ENCODE measurements at places on chromosomes 1 and 21. TPM values are rescaled to one million over a fixed set of nuclear protein-coding genes. Genes with fewer than 3 reads are reported as not detected.

GRCh38 chr1:25232866-25233784, 823 bp upstream of the SYF2 start:
- peak overlapping the region; percentile 99 for H3K4me3 ChIP-seq
- H3K36me3 ChIP-seq, result peaks cover 29% of the 10 kb centered on the region
- no peak for DNase-seq
- H3K27ac ChIP-seq, result peak overlapping the region; percentile 83

- H3K4me1 ChIP-seq, result no peaks in the 10 kb centered on the region
- H3K4me3 ChIP-seq, result no peak overlapping the region
- no peaks in the 10 kb centered on the region for H3K27me3 ChIP-seq
- H3K36me3 ChIP-seq, result peaks cover 8% of the 10 kb centered on the region
- peak overlapping the region; percentile 56 for H3K27ac ChIP-seq
These were observed 242.3 kb downstream of the SDCCAG8 start for GRCh38 chr1:243497939-243498681.

DNA sequence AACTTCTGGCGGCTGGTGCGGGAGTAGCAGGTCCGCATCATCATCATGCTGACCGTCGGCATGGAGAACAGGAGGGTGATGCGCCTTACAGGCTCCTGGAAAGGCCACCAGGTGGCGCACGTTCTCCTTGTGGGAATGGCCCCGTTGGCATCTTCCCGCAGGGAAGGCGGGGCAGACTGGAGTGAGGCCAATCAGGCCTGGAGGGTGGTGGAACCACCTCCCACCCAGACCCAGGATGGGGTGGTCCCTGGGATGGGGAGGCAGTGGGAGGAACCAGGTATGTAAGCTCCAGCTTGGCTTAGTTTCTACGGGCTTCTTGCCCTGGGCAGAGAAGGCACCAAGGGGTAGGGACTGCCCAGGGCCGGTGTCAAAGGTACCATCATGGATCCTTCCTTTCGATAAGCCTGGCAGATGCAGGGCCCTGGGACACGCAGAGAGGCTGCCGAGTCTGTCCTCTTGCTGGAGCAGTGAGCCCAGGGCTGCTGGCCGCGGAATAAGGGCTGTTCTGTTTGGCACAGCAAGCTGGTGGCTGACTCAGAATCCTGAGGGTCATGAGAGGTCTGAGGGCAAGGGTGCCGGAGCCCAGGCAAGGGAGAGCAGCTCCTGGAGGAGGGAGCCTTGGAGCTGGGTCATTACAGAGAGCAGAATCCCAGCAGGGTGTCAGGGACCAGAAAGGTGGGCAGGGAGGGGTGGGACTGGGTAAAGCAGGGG, 8.7 kb upstream of the LGR6 start:
- H3K4me3 ChIP-seq, result no peak overlapping the region
- DNase-seq, result peak; percentile 73
- no peak overlapping the region for H3K27ac ChIP-seq
- peaks cover 21% of the 10 kb centered on the region for H3K27me3 ChIP-seq
- H3K4me1 ChIP-seq, result no peaks in the 10 kb centered on the region

DNA sequence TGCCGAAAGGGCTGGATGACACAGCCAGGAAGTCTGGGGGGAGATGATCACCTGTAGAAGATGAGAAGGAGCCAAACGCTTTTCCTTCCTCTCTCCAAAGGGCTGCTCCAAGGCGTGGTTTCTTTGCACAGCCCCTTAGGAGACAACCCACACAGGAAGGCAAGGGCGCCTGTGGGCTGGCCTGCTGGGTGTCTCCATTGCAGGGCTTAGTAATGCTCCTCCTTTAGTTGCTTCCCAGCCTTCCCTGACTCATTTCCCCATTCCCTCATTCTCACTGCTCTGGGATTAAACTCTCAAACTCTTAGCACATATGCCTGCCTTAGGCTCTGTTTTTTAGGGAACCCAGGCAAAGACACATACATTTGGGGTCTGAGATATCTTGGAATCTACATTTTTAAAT, 1.7 kb upstream of the CLCA1 start:
- H3K27me3 ChIP-seq, result no peaks in the 10 kb centered on the region
- H3K4me3 ChIP-seq, result no peak overlapping the region
- no peaks in the 10 kb centered on the region for H3K4me1 ChIP-seq
- no peak for DNase-seq
- H3K36me3 ChIP-seq, result no peaks in the 10 kb centered on the region

NCF2 gene
- 11.9 TPM for total RNA-seq

- no peak for DNase-seq
- H3K4me3 ChIP-seq, result no peak overlapping the region
- H3K4me1 ChIP-seq, result peaks cover 4% of the 10 kb centered on the region
- H3K36me3 ChIP-seq, result no peaks in the 10 kb centered on the region
These were observed 187.5 kb downstream of the TPR start for GRCh38 chr1:186187601-186188000.

DNA sequence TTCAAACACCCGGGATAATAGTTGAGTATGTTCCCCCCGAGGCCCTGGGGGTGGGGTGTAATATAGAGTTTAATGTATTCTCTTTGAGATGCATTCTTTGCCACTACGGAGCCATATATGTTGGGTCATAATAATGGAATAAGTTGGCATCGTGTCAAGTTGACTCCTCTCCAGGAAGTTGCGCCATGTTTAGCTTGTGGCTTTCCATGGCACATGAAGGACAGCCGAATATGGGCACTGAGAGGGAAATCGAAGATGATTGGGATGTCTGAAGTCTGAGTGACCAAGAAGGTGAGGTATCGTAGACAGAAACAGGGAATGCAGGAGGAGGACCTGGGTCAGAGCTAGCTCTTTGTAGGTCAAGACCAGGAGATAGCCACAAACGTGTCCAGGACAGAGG, 92.6 kb downstream of the PAX7 start:
- no peak overlapping the region for H3K4me3 ChIP-seq
- no peak overlapping the region for H3K27ac ChIP-seq
- H3K36me3 ChIP-seq, result no peaks in the 10 kb centered on the region
- H3K4me1 ChIP-seq, result no peaks in the 10 kb centered on the region

DNA sequence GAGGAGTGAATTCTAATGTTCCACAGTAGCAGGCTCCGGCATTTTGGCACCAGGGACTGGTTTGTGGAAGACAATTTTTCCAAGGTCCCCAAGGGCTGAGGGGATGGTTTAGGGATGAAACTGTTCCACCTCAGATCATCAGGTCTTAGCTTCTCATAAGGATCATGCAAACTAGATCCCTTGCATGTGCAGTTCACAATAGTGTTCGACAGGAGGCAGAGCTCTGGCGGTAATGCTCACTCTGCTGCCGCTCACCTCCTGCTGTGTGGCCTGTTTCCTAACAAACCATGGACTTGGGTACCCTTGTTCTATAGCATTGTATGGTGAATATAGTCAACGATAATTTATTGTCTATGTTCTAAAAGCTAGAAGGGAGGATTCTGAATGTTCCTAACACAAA, 16.6 kb downstream of the CRNN start:
- DNase-seq, result no peak
- no peaks in the 10 kb centered on the region for H3K4me1 ChIP-seq
- no peak overlapping the region for H3K27ac ChIP-seq
- H3K4me3 ChIP-seq, result no peak overlapping the region
- no peaks in the 10 kb centered on the region for H3K36me3 ChIP-seq

DNA sequence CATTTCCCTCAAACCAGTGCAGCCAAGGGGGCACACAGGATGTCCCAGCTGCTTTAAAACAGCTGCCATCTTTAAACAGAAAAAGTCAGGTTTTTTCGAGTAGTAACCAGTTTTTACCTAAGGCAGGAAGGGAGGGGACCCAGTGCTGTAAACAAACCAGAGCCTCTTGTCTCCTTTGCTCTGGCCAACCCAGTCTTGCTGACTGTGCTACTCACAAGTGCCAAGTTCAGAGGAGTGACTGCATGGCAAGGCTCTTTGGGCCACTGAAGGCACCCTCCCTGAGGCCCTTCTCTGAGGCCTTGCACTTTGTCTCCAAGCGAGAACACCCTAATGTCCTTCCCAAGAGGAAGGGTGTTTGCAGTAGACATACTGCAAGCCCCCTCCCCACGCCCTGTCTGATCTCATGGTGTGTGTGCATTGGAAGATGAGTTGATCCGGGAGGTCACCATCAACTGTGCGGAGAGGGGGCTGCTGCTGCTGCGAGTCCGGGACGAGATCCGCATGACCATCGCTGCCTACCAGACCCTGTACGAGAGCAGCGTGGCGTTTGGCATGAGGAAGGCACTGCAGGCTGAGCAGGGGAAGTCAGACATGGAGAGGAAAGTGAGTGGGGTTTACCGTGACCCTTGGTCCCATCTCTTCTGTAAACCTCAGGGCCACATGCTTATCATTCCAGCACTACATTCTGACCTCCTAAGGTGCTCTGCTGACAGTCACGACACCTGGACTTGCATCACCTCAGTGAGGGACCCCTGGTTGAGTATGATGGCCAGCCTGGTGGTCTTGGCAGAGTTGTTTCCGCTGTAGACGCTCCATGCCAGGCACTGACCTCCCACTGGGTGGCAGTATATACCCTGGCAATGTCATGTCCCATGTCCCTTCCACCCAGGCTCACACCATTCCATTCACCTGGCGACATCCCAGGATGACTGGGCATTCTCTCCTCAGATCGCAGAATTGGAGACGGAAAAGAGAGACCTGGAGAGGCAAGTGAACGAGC, 4.7 kb downstream of the DNALI1 start:
- H3K4me3 ChIP-seq, result no peak overlapping the region
- H3K27ac ChIP-seq, result no peak overlapping the region
- no peak for DNase-seq
- H3K4me1 ChIP-seq, result no peaks in the 10 kb centered on the region

RIIAD1 gene
- total RNA-seq, result not detected

DNA sequence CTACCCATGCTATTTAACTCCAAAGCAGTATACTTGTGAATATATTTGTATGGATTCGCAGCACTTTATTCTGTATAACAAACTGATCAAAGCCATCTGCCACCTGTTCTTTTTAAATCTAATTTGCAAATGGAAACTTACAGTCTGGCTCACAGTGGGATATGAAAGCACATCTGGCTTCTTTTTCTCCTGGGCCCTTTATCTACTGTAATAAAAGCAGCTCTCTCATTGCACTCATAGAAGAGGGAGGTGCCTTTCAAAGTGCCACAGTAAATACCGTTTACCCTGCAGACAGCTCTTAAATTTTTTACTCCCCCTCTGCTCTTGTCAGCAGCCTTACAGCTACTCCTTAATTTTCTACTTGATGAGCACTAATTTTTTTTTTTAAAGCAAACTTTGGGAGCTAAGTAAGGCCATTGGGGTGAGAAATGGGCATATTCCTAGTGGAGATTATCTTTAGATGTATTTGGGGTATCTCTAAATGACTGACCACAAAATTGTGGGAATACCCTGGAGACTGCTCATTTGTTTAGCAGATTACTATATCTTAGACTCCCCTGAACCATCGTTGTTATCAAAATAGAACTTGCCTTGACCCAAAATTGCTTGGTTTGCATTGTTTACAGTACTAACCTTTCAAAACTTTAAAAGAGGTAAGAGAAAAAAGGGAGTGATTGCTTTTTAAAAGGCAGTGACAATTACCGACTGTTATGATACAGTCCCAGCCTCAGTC, 110.1 kb downstream of the VPS13D start:
- peak overlapping the region; percentile 97 for H3K27ac ChIP-seq
- H3K36me3 ChIP-seq, result peaks cover 19% of the 10 kb centered on the region
- peaks cover 34% of the 10 kb centered on the region for H3K4me1 ChIP-seq
- no peak overlapping the region for H3K4me3 ChIP-seq
- DNase-seq, result peak; percentile 62

UBIAD1 gene
- total RNA-seq, result 7.3 TPM

PGBD5 gene
- total RNA-seq, result 2.1 TPM

ATP6V1G3 gene
- total RNA-seq, result not detected

DNA sequence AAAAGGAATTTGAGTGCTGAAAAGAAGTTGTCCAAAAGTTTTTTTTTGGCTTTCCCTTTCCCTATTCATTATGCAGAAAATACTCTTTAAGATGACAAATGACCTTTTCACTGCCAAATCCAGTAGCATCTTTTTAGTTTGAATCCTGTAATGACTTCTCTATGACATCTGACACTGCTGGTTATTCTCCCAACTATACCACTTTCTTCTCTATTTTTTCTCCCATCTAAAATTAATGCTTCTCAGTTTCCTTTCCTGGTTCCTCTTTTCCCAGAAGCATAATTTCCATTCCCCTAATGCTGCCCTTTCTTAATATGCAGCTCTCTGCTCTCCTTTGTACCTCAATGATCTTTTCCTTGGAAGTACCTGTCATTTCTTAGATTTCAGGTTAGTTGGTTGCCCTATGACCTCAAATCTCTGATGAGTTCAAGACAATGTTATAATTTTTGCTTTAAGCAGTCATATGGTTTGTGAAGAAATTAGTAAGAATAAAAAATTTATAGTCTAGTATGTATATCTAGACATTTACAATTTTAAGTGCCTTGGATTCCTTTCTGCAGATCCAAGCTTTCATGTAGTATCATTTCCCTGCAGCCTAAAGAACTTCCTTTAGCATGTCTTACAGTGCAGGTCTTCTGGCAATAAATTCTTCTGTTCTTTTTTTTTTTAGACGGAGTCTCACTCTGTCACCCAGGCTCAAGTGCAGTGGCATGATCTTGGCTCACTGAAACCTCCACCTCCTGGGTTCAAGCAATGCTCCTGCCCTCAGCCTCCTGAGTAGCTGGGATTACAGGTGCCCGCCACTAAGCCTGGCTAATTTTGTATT, 150.8 kb downstream of the CDC42BPA start:
- no peaks in the 10 kb centered on the region for H3K27me3 ChIP-seq
- no peak for DNase-seq
- no peak overlapping the region for H3K4me3 ChIP-seq

DNA sequence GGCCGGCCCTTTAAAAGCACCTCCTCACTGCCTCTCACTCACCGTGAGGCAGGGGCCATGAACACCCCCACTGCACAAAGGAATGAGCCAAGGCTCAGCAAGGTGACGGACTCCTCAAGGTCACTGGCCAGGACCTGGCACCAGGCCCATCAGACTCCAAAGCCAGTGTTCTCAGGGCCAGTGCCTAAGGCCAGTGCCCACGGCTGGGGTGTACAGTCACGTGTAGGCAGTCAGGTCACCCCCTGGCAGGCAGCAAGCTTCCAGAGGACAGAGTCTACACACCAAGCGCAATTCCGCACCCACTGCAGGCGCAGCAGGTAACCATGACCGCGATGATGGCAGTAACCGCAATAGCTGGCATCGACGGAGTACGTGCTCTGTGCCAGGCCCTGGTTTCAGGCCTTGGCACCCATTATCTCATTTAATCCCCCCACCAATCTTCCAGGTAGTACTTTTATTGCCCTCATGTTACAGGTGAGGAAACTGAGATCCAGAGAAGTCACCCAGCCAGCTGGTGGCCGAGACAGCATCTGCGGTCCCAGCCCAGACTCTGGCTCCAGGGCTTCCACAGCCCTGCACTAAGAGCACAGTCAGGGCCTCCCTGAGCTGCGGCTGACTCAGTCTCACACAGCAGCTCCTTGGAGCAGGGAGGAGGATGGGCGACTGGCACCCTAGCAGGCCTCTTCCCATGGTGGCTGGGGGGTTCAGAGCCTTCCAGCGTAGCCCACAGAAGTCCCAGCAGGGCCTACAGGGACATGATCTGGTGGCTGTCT, 27.0 kb downstream of the RAP1GAP start:
- no peaks in the 10 kb centered on the region for H3K36me3 ChIP-seq
- DNase-seq, result no peak
- no peak overlapping the region for H3K4me3 ChIP-seq
- no peaks in the 10 kb centered on the region for H3K4me1 ChIP-seq
- H3K27me3 ChIP-seq, result no peaks in the 10 kb centered on the region
- H3K27ac ChIP-seq, result no peak overlapping the region
